Activated CD4-positive, alpha-beta T cell treated with anti-CD3 and anti-CD28 coated beads for 24 hours (primary cell): ENCODE measurements at places on chromosomes 3 and 15.

DNA sequence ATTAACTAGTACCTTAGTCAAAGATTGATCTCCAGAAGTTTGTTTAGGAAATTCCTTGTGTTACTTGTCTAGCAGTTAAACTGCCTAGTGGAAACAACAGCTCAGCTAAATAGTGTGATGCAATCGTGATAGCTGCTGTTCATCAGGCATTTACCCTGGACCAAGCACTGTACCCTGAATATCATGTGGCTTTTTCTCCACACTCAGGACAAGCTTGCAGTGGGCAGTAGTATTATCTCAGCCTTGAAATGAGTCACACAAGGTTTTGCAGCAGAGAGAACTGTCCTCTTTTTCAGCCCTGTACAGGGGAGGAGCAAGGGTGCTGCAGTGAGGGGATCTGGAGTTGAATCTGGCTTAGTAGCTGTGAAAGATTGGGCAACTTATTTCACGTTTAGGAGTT, 208.4 kb downstream of the TP63 start:
- DNase-seq = no peak

DNA sequence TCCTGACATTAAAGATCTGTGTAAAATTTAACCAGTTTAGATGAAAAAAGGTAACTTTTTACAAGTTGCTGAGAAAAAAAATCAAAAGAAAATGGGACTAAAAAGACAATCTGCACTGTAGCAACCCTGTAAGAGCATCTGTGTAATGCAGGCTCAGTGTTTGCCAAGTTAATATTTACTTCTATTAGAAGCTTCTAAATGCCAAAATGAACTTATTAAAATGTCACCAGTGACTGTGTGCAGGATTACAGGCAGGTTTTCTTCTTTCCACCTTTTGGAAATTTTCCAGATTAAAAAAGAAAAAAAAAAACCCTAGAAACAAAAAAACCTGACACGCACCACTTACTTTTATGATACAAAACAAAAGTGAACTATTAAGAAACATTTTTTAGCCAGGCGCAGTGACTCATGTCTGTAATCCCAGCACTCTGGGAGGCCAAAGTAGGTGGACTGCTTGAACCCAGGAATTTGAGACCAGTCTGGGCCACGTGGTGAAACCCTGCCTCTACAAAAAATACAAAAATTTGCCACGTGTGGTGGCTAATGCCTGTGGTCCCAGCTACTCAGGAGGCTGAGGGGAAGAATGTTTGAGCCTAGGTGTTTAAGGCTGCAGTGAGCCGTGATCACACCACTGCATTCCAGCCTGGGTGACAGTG, 87.2 kb downstream of the TJP1 start:
- no peak for DNase-seq

DNA sequence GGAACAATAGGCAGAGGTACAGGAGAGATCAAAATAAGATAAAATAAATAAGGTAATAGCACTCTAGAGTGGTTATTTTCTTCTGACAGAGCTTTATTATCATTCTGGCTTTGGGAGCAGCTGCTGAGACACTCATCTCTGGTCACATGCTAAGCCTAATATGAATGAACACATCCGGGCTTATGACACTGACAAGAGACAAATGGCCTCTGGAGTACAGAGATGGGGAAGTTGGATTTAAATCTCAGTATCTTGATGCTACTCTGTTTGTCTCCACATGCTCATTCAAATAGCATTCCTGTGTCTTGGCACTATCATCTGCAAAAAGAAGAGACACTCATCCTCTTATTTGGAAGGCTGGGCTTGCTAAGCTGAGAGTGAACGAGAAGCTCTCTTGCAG, 55.6 kb downstream of the TMEM45A start:
- DNase-seq = no peak

DNA sequence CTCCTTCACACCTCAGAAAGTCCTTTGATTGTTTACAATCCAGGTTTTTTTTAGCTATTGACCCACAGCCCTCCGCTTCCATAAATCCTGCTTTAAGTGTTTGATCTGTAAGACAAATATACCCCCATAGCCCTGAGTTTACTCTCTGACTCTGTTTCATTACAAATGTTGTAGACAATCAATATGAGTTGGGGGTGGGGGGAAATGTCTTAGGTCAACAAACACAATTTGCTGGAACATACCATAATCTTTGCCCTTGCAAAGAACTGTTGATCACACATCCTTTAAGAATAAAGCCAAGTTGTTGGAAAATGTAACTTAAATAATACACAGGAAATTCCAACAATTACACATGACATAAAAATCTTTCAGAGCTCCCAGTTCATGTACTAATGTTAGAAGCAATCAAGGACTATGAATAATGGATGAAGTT, 301.8 kb upstream of the SEMA6D start:
- DNase-seq = no peak

- DNase-seq = no peak
Observed at GRCh38 chr15:75928680-75929608, 25.3 kb downstream of the FBXO22 start.

DNA sequence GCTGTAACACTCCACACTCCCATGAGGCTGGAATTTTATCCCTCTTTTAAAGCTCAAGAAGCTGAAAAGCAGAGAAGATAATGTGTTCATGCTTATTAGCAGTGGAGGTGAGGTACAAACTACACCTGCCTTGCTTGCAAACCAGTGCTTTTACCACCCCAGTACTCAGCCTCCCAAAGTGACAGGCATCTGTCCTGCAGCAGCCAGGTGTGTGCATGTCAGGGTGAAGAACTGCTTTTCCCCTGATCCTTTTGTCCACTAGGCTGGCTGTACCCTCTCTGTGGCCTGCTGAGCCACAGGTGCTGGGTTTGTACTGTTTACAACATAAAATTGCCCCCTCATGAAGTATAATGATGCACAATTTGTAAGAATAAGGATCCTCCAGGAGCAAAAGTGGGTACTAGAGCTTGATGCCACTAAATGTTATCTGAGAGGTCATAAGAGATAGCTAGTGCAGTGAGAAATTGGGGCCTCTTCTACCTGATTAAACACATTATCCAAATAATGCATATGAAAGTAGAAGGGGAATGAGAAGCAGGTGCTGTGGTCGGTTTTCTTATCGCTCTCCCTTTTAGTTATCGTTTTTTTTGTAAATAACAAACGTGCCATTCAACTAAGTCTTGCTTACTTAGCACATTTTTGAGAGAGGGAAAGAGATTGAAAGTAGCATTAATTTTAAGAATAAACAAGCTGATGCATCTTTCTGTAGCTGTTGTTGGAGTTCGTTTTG, 39.2 kb upstream of the GADL1 start:
- DNase-seq = no peak

DNA sequence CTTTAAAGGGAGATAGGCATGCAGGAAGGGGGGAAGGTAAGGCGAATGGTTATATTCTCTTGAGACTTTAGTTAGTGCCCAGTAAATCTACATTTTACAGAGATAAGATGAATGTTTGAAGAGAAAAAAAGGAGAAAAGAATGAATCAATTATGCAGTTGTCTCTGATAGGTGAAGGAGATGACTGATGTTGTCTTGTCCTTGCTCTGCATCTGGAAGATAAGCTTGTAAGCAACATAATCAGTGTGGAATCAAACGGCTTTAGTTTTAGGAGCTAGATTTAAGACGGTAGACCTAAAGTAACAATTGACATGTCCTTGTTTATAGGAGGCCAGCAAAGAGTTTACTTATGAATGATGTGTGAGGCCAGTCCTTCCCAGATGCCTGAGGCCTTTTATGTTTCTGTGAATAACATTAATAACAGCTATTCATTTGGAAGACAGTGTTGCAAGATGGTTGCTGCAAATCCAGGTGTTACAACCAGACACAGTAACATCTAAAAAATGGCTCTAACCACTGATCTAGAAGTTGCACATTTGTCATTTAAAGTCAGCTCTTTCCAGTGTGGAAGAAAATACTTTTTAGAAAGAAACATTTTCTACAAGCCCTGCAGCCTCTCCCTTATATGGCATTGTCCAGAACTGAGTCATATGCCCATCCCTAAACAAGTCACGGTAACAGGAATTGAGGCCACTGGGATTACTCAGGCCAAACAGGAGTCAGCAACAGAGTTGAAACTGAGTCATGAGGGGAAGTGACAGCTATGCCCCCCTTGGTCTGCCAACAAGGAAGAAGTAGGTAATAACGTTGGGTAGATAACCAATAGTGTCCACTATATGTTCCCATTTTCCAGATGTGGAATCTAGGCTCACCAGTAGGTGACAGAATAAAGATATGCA, 77.5 kb upstream of the FBN1 start:
- no peak for DNase-seq

DNA sequence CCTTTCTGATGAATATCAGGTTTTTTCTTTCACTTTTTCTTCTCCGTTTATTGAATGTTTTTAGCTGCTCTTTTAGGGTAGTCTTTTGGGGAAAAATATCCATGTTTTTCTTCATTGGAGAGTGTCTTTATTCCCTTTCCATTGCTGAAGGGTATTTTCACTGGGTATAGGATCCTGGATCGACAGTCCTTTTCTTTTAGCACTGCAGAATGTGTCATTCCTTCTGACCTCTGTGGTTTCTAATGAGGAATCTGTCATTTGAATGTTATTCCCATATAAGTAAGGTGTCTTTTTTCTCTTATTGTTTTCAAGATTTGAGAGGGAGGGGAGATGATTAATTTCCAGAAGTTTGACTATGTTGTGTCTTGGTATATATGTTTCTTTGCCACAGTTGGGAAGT, 96.8 kb downstream of the BBX start:
- no peak for DNase-seq

DNA sequence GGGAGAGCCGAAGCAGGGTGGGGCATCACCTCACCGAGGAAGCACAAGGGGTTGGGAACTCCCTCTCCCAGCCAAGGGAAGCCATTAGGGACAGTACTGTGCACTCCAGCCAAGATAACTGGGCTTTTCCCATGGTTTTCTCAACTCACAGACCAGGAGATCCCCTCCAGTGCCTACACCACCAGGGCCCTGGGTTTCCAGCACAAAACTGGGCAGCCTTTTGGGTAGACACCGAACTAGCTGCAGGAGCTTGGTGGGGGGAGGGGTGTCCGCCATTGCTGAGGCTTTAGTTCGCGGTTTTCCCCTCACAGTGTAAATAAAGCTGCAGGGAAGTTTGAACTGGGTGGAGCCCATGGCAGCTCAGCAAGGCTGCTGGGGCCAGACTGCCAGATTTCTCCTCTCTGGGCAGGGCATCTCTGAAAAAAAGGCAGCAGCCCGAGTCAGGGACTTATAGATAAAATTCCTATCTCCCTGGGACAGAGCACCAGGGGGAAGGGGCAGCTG, 129.6 kb upstream of the LMCD1 start:
- no peak for DNase-seq

GRCh38 chr3:196918968-196919367, 23.4 kb downstream of the NCBP2 start:
- DNase-seq = no peak

- DNase-seq = no peak
Observed at GRCh38 chr3:87225659-87226058, 1.4 kb upstream of the CHMP2B start.

GRCh38 chr3:1774597-1774996, 324.1 kb upstream of the CNTN4 start:
- no peak for DNase-seq

GRCh38 chr3:129389572-129389937, 38.9 kb downstream of the EFCAB12 start:
- no peak for DNase-seq
